ENCODE measurements at places on chromosomes 3 and 15.

DNA sequence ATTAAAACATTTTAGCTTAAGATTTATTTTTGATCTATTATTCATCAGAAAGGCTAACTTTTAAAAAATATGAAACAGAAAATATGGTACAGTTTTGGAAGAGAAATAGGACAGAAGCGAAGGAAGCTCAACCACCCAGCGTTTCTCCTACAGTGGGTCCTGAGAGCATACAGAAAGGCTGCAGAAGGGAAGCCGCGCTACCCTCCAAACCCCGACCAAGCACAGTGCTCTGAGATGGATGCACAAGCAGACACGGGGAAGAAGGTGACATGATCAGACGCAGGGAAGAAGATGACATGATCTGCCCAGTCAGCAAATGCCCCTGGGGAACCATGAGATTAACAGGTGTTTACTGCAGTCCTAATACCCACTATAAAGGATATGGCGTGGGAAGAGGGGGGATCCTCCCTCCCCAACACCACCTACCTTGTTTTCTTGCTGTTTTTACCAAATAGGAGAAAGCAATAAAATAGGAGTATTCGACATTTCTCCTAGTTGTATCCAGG, 14.4 kb downstream of the DCUN1D1 start:
- DNase-seq = no peak

GRCh38 chr3:132720228-132720627, 2.0 kb downstream of the NPHP3 start:
- DNase-seq = no peak

- DNase-seq = no peak
Measured at GRCh38 chr15:90560229-90560776, 30.6 kb downstream of the CRTC3 start.

DNA sequence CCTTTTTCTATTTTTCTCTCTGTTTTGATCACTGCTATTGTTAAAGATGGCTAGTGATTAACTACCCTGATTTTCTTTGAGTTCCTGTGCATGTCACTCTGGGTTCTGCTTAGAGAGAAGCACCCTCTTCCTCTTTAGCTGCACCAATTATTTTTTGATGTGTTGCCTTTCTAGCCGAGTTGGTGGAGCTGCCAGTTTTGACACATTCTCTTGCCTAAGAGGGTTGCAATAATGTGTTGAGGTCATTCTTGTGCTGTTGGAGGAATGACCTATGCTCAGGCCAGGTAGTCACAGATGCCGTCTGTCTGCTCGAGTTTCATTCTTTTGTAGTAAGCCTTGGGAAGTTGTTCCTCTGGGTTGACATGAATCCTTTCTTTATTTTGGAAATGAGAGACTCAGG, 84.6 kb upstream of the DPH6 start:
- no peak for DNase-seq

DNA sequence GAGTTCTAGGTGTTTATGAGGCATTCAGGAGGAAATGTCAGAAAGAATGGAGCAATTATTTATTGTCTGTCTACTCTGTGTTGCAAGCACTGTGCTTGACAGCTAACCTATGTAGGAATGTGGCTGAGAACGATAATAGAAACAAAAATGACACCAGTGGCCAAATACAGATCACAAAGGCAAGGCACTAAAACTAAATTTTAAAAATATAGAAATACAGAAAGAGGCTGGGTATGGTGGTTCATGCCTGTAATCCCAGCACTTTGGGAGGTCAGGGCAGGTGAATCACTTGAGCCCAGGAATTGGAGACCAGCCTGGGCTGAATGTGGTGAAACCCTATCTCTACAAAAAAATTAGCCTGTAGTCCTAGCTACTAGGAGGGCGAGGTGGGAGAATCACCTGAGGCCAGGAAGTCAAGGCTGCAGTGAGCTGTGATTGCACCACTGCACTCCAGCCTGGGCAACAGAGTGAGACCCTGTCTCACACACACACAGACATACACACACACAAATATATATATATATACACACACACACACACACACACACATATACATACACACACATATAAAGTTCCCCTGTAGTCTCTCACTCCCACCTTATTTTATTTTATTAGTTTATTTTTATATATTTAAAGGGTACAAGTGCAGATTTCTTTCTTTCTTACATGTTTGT, 6.0 kb downstream of the PRKCI start:
- DNase-seq = no peak

DNA sequence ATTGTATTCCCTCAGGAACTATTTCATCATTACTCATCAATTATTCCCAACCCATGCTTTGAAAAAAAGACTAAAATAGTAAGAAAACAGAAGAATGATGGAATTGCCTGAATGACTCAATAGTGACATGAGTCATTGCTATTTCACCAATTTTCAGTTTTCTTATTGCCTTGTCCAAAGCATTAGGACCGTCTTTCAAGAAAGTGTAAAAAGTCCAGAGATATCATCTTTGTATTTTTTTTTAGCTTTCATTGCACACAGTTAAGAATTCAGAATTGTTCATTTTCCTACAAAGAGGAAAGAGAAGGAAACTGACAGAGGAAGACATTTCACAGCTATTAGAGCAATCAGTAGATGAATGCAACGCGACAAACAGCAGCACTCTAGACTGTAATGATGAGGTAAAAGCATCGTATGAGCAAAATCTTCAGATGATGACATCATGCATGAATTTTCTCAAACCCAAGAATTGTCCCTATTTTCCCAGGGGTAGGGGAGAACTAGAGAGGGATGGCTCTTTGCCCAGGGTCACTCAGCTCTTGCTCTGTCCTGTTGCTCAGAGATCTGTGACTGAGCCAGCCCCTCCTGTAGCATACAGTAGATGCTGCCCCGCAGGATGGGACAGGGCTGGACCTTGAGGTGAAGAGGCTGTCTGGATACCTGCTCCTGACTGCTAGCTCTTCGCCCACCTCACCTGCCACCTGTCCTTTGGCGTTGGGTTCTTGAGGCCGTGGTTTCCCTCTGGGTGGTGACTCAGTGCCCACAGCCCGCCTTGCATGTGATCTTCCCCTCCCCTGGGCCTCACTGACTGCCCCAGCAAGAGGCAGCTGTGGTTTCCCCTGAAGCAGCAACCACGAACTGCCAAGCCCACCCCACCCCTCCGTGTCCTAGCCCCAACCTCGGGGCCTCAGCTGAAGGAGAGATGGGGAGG, 84.8 kb downstream of the PPCDC start:
- no peak for DNase-seq

Measured in NCI-H1436 (cell line).